ENCODE measurements at places on chromosomes 1 and 21. TPM values are rescaled to one million over a fixed set of nuclear protein-coding genes. Genes with fewer than 3 reads are reported as not detected.

- no peak overlapping the region for H3K27ac ChIP-seq
- no peaks in the 10 kb centered on the region for H3K4me1 ChIP-seq
- peaks cover 2% of the 10 kb centered on the region for H3K36me3 ChIP-seq
- DNase-seq = peak; percentile 44
- H3K4me3 ChIP-seq = no peak overlapping the region
These were observed 26.5 kb downstream of the GPR137B start for GRCh38 chr1:236168716-236169429.

- H3K36me3 ChIP-seq = no peaks in the 10 kb centered on the region
- no peak within 1 kb of the TSS for H3K27ac ChIP-seq
- DNase-seq = no peak
- H3K27me3 ChIP-seq = no peaks in the 10 kb centered on the region
- H3K4me1 ChIP-seq = no peaks in the 10 kb centered on the region
These were observed at the start of gene GPA33 for GRCh38 chr1:167090314-167090942. Gene GPA33, minus strand, starts transcription at chr1:167090377. Its CDS starts 90 bp downstream, at chr1:167090287.

GRCh38 chr1:14706631-14707030, 108.1 kb downstream of the KAZN start:
- no peak for DNase-seq
- H3K27ac ChIP-seq = no peak overlapping the region
- H3K27me3 ChIP-seq = no peaks in the 10 kb centered on the region

DNA sequence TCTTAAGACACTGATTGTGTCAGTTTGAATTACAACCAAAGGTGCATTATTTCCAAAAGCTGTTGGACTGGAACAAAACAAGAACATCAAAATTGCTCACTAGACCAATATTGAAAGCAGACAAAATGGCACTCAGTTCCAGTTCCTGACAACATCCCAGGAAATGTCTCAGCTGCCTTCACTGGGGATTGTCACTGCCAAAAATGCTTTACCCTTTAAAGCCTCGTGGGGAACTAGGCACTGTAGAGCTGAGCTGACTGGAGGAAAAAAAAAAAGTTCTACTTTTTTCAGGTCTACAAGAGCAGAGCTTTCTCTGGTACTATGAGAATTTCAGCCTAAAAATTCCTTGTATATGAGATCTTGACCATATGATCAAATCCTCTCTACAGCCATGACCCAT, 21.9 kb downstream of the GPR52 start:
- H3K27me3 ChIP-seq = no peaks in the 10 kb centered on the region
- no peak overlapping the region for H3K4me3 ChIP-seq
- no peak overlapping the region for H3K27ac ChIP-seq
- H3K4me1 ChIP-seq = no peaks in the 10 kb centered on the region
- DNase-seq = no peak
- no peaks in the 10 kb centered on the region for H3K36me3 ChIP-seq

DNA sequence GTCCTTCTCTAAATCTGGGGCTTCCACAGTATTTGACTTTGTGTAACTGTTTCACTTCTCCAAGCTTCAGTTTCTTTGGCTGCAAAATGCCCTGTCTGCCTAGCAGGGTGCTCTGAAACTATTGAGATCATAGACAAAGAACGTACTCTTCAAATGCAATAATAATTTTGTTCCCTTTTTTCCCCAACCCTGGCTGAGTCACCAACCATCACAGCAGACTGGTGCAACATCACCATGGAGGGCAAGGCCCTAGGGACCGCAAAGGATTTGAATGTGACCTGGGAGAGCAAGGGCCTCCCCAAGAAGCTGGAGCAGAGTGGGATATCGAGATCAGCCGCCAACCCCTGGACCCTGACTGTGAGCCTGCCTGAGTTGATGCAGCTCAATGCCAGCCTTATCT, 115.0 kb downstream of the FCRL5 start:
- DNase-seq = no peak
- H3K4me1 ChIP-seq = no peaks in the 10 kb centered on the region
- H3K27ac ChIP-seq = no peak overlapping the region
- no peaks in the 10 kb centered on the region for H3K36me3 ChIP-seq

GRCh38 chr1:109498161-109498801, 4.4 kb downstream of the CYB561D1 start:
- peaks cover 7% of the 10 kb centered on the region for H3K36me3 ChIP-seq
- no peak overlapping the region for H3K4me3 ChIP-seq
- H3K27ac ChIP-seq = no peak overlapping the region
- DNase-seq = peak; percentile 48
- peaks cover 12% of the 10 kb centered on the region for H3K4me1 ChIP-seq

FAM72B gene
- 4.3 TPM for total RNA-seq

SLC44A3 gene
- total RNA-seq = 0.42 TPM

Measured in endothelial cell of umbilical vein (primary cell).